Posterior vena cava (tissue), 2 donors: ENCODE measurements at places on chromosomes 5 and 9. TPM values are rescaled to one million over a fixed set of nuclear protein-coding genes. Genes with fewer than 3 reads are reported as not detected.

PCDHA1 gene
- not detected for total RNA-seq

GALNT12 gene
- total RNA-seq: 16.1 TPM

NXNL2 gene
- 1.00 TPM for total RNA-seq

PAX5 gene
- total RNA-seq: 0.67 TPM

FABP6 gene
- total RNA-seq: not detected

CBY3 gene
- total RNA-seq: not detected

TTC16 gene
- total RNA-seq: 0.09 TPM

ANKRD34B gene
- not detected for total RNA-seq

PCDHGA7 gene
- 4.3 TPM for total RNA-seq

ZNF484 gene
- total RNA-seq: 10.1 TPM

GM2A gene
- 41.6 TPM for total RNA-seq

TBC1D9B gene
- 90.5 TPM for total RNA-seq

HTR1A gene
- total RNA-seq: not detected

PLAC8L1 gene
- total RNA-seq: not detected

CNTNAP3 gene
- 14.2 TPM for total RNA-seq

CCNJL gene
- total RNA-seq: 1.2 TPM

WWC1 gene
- 0.33 TPM for total RNA-seq

HACD4 gene
- 1.6 TPM for total RNA-seq

WNK2 gene
- 34.8 TPM for total RNA-seq

CDK5RAP2 gene
- 50.2 TPM for total RNA-seq

ERCC6L2 gene
- 42.7 TPM for total RNA-seq

PCDHB8 gene
- 3.5 TPM for total RNA-seq

ARSI gene
- total RNA-seq: 1.9 TPM

BHMT gene
- 0.28 TPM for total RNA-seq

TXNDC8 gene
- total RNA-seq: not detected

OLFML2A gene
- 9.1 TPM for total RNA-seq

SPINK5 gene
- 0.14 TPM for total RNA-seq

ZNF483 gene
- 8.8 TPM for total RNA-seq

SLC6A18 gene
- total RNA-seq: not detected

PCDHGA11 gene
- total RNA-seq: 4.6 TPM

KLF4 gene
- total RNA-seq: 82.4 TPM

RNF183 gene
- total RNA-seq: not detected

ARID3C gene
- total RNA-seq: not detected

TRIM36 gene
- total RNA-seq: 0.37 TPM

CDKN2B gene
- 8.2 TPM for total RNA-seq

KIF4B gene
- 0.14 TPM for total RNA-seq

FBXL7 gene
- 29.9 TPM for total RNA-seq
